ENCODE measurements at places on chromosomes 16 and 17. TPM values are rescaled to one million over a fixed set of nuclear protein-coding genes. Genes with fewer than 3 reads are reported as not detected.
A peak's percentile ranks its signal among the peaks of the same experiment; 100 is the strongest.

GRCh38 chr17:16107165-16107770 is 107.6 kb downstream of the TTC19 start:
- no peaks in the 10 kb centered on the region for H3K36me3 ChIP-seq
- no peak overlapping the region for H3K4me3 ChIP-seq
- DNase-seq: no peak
- H3K27ac ChIP-seq: peak overlapping the region; percentile 82

The RNF43 gene
- not detected for total RNA-seq

- H3K27me3 ChIP-seq: no peaks in the 10 kb centered on the region
- H3K4me3 ChIP-seq: no peak overlapping the region
- H3K27ac ChIP-seq: no peak overlapping the region
- no peak for DNase-seq
- no peaks in the 10 kb centered on the region for H3K36me3 ChIP-seq
- no peaks in the 10 kb centered on the region for H3K4me1 ChIP-seq
These were observed 17.1 kb upstream of the TMEM94 start for GRCh38 chr17:75439287-75439686.

The ITFG1 gene
- total RNA-seq: 97.5 TPM

The MRPL38 gene
- total RNA-seq: 45.6 TPM

The COG1 gene
- total RNA-seq: 61.6 TPM

GRCh38 chr17:50519141-50519834 is 11.0 kb downstream of the MYCBPAP start:
- no peak overlapping the region for H3K4me3 ChIP-seq
- H3K36me3 ChIP-seq: no peaks in the 10 kb centered on the region

GRCh38 chr17:305090-305976 is 47.3 kb downstream of the RPH3AL start:
- no peaks in the 10 kb centered on the region for H3K27me3 ChIP-seq
- DNase-seq: no peak
- H3K36me3 ChIP-seq: no peaks in the 10 kb centered on the region
- no peaks in the 10 kb centered on the region for H3K4me1 ChIP-seq
- no peak overlapping the region for H3K4me3 ChIP-seq
- no peak overlapping the region for H3K27ac ChIP-seq

- no peak for DNase-seq
- no peaks in the 10 kb centered on the region for H3K4me1 ChIP-seq
- no peak overlapping the region for H3K4me3 ChIP-seq
These were observed 146.5 kb upstream of the PLCG2 start for GRCh38 chr16:81632392-81633146.

DNA sequence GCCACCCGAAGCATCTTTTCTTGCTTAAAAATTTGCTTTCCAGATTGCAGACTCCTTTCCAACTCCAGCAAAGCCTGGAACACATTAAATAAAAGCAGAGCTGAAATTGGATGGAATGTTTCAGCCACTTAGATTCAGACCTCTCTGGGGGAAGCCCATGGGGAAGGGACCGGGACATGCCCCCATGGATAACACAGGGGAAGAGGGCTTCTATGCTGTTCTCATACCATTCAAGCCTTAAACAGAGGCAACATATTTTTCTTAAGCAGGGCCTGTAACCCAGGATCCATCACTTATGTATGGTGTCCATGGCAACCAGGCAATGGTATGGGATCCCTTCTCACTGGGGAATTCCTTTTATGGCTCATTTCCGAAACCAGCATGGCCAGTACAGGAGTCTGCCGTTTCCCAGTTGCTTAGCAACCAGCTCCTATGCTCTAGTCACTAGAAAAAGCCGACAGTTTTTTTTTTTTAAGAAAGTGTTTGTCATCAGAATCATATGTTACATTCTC is 62.0 kb upstream of the MARCHF10 start:
- H3K4me1 ChIP-seq: no peaks in the 10 kb centered on the region
- no peak overlapping the region for H3K27ac ChIP-seq
- no peaks in the 10 kb centered on the region for H3K36me3 ChIP-seq

DNA sequence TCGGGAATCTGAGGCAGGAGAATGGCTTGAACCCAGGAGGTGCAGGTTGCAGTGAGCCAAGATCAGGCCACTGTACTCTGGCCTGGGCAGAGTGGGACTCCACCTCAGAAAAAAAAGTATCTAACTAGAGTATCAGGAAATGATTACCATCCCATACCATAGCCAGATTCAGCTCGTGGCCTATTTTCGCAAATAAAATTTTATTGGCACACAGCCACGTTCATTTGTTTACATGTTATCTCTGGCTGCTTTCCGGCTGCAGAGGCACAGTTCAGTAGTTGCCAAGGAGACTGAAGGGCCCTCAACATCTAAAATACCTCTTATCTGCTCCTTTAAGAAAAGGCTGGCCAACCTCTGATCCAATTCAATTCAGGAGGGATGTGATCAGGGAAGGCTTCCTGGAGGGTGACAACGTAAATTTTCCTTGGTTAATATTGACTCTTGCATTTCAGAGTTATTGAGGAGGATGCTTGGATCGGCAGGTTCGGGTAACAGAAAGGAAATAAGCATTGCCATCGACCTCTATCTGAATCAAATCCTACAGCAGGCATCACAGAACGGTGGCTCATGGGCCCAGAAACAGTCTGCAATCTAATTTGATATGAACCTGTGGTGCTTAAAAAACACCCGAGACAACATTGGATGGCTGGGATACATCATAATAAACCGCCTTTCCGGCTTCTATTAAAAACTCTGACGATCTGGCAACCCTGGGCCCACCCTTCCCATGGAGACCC is 73.8 kb downstream of the XYLT1 start:
- H3K4me1 ChIP-seq: no peaks in the 10 kb centered on the region
- H3K27me3 ChIP-seq: no peaks in the 10 kb centered on the region
- H3K36me3 ChIP-seq: no peaks in the 10 kb centered on the region

- H3K27ac ChIP-seq: no peak overlapping the region
- DNase-seq: no peak
- no peak overlapping the region for H3K4me3 ChIP-seq
- no peaks in the 10 kb centered on the region for H3K36me3 ChIP-seq
- H3K4me1 ChIP-seq: no peaks in the 10 kb centered on the region
These were observed 8.7 kb upstream of the UBE2G1 start for GRCh38 chr17:4375039-4375748.
